ENCODE measurements at places on chromosomes 2 and 18. TPM values are rescaled to one million over a fixed set of nuclear protein-coding genes. Genes with fewer than 3 reads are reported as not detected.
A peak's percentile ranks its signal among the peaks of the same experiment; 100 is the strongest.

SDC1 gene
- not detected for total RNA-seq

NPPC gene
- total RNA-seq: not detected

IKZF2 gene
- total RNA-seq: 64.1 TPM

TXNDC2 gene
- total RNA-seq: not detected

FAM228A gene
- 0.44 TPM for total RNA-seq

DNA sequence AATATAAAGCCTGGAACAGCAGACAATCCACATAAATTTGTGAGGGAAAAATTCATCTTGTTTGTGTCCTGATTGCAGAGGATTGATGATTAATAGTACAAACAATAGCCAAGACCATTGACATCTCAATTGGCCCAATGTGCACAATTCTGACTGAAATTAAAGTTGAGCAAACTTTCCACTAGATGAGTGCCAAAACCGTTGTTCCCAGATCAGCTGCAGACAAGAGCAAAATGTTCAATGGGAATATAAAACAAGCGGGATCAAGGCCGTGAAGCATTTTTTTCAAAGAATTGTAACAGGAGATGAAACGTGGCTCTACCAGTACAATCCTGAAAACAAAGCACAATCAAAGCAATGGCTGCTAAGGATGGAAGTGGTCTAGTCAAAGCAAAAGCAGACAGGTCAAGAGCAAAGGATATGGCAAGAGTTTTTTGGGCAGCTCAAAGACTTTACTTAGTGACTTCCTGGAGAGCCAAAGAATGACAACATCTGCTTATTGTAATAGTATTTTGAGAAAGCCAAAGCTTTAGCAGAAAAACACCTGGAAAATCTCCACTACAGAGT is 55.9 kb upstream of the KIF5C start:
- peaks cover under 1% of the 10 kb centered on the region for H3K4me1 ChIP-seq
- H3K4me3 ChIP-seq: no peak overlapping the region
- no peaks in the 10 kb centered on the region for H3K36me3 ChIP-seq
- H3K27ac ChIP-seq: no peak overlapping the region
- DNase-seq: no peak

GRCh38 chr18:38695559-38696280 is 1130.1 kb upstream of the CELF4 start:
- H3K36me3 ChIP-seq: no peaks in the 10 kb centered on the region
- H3K27me3 ChIP-seq: no peaks in the 10 kb centered on the region
- H3K4me1 ChIP-seq: no peaks in the 10 kb centered on the region
- DNase-seq: no peak
- H3K27ac ChIP-seq: no peak overlapping the region

DNA sequence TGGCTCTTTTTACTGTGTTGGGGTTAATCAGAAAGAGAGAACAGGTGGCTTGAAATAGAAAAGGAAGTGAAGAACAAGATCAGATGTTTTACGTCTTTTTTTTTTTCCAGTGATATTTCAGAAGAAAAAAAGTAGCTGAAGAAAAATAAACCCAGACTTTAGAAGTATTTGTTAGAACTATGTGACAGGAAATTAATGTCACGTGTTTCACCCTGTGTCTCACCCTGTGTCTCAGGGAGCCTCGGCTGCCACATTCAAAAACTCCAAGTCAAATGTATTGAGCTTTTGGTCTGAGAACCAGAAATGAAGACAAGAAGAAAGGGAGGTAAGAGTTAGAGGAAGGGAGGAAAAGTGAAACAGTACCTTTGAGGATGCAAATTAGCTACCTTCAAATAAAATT is 38.0 kb downstream of the AKAIN1 start:
- peak overlapping the region; percentile 45 for H3K27ac ChIP-seq
- no peaks in the 10 kb centered on the region for H3K27me3 ChIP-seq
- peaks cover 15% of the 10 kb centered on the region for H3K4me1 ChIP-seq

- H3K36me3 ChIP-seq: no peaks in the 10 kb centered on the region
- no peak overlapping the region for H3K4me3 ChIP-seq
- no peaks in the 10 kb centered on the region for H3K4me1 ChIP-seq
- no peak overlapping the region for H3K27ac ChIP-seq
Observed at GRCh38 chr2:125398738-125399524, 1257.0 kb upstream of the GYPC start.

- no peaks in the 10 kb centered on the region for H3K4me1 ChIP-seq
- H3K27me3 ChIP-seq: no peaks in the 10 kb centered on the region
- no peak overlapping the region for H3K27ac ChIP-seq
- no peaks in the 10 kb centered on the region for H3K36me3 ChIP-seq
- DNase-seq: no peak
Observed at GRCh38 chr2:188314314-188315054, 22.8 kb downstream of the GULP1 start.

GRCh38 chr2:124640221-124640750 is 615.2 kb downstream of the CNTNAP5 start:
- no peaks in the 10 kb centered on the region for H3K36me3 ChIP-seq
- no peaks in the 10 kb centered on the region for H3K27me3 ChIP-seq
- no peak overlapping the region for H3K4me3 ChIP-seq
- no peaks in the 10 kb centered on the region for H3K4me1 ChIP-seq
- DNase-seq: no peak
- H3K27ac ChIP-seq: no peak overlapping the region

GRCh38 chr18:59268721-59269562 is 4.3 kb downstream of the RAX start:
- H3K36me3 ChIP-seq: no peaks in the 10 kb centered on the region
- DNase-seq: no peak
- H3K4me3 ChIP-seq: peak overlapping the region; percentile 38
- H3K27ac ChIP-seq: no peak overlapping the region

All from T-cell (primary cell).